ENCODE measurements at places on chromosomes 5 and 9.

DNA sequence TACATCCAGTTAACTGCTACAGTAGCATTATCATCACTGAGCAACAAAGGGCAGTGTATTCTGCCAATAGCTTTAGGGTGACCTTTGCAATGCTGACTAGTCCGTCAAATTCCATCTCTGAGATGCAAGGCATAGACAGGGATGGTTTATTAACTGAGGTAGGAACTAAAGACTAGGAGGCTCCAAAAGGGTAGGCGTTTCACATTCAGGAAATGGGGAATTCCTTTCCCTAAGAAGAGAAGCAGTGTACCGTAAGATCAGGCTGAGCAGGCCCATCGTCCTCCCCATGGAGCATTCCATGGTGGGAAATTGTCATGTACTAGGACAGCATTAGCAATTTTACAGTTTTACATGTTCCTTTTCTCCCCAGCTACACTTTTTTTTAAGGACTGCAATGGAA, 157.7 kb downstream of the BNC2 start:
- H3K27me3 ChIP-seq, result no peaks in the 10 kb centered on the region
- DNase-seq, result no peak
- H3K36me3 ChIP-seq, result no peaks in the 10 kb centered on the region
- H3K4me1 ChIP-seq, result peaks cover 4% of the 10 kb centered on the region

DNA sequence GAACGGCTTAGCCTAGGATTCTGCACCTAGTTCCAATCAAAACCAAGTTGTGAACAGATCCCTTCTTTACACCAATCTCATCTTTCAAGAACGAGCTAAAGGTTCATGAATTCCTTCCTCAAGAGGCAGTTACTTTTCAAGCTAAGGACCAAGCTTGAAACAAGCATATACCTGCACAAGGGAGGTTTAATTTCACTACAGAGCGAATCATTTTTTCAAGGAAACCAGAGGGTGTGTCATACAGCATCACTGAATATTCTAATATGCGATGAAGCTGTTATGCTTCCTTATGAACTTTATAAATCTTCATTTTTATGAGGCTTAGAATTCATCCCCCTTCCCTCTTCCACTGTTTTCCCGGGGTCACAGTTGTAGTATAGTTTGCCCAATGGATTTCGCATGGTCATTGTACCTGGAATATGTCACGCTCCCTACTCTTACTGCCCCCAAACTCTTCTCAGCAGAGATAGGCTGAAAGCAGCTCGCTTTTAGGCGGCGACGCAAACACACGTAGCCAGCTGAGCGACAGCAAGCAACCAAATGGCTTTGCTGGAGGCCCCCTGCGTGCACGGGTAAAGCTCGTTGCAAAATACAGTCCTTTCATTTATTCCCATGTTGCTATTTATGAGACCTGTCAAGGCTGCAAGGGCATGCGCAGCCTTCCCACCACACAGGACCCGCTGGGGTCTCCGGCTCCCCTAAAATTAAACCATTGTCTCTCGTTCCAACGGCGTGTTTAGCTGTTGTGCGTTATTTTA, 832 bp downstream of the LMBRD2 start:
- H3K27me3 ChIP-seq, result no peaks in the 10 kb centered on the region
- no peak for DNase-seq
- H3K36me3 ChIP-seq, result peaks cover 3% of the 10 kb centered on the region
- peaks cover 13% of the 10 kb centered on the region for H3K4me1 ChIP-seq
- peak overlapping the region; percentile 60 for H3K27ac ChIP-seq

DNA sequence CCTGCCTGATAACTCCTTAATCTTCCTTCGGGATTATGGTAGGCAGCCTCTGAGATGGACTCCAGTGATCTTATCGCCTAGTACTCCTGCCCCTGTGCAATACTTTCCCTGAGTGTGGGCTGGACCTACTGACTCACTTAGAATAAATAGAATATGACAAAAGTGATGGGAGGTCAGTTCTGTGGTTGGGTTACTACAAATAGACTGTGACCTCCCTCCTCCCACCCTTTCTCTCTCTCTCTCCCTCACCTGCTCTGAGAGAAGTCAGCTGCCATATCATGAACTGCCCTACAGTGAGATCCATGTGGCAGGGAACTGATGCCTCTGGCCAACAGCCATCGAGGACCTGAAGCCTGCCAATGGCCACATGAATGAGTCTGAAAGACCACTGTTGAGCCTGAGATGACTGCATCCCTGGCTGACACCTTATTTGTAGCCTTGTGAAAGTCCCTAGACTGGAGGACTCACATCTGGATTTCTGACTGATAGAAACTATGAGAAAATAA, 31.7 kb downstream of the NRG2 start:
- DNase-seq, result no peak
- no peaks in the 10 kb centered on the region for H3K4me1 ChIP-seq
- peaks cover 7% of the 10 kb centered on the region for H3K27me3 ChIP-seq
- no peak overlapping the region for H3K27ac ChIP-seq

GRCh38 chr5:144206141-144206540, 35.5 kb downstream of the KCTD16 start:
- no peak overlapping the region for H3K4me3 ChIP-seq
- peaks cover 30% of the 10 kb centered on the region for H3K27me3 ChIP-seq
- H3K27ac ChIP-seq, result no peak overlapping the region
- DNase-seq, result no peak
- no peaks in the 10 kb centered on the region for H3K4me1 ChIP-seq

GRCh38 chr5:38257308-38258041, 884 bp upstream of the EGFLAM start:
- H3K4me3 ChIP-seq, result no peak overlapping the region
- H3K27me3 ChIP-seq, result peaks cover 55% of the 10 kb centered on the region
- no peaks in the 10 kb centered on the region for H3K4me1 ChIP-seq
- no peak for DNase-seq

GRCh38 chr9:76772686-76773445, 8.6 kb downstream of the PCA3 start:
- H3K27ac ChIP-seq, result no peak overlapping the region
- no peaks in the 10 kb centered on the region for H3K27me3 ChIP-seq
- no peak overlapping the region for H3K4me3 ChIP-seq
- no peak for DNase-seq
- H3K4me1 ChIP-seq, result no peaks in the 10 kb centered on the region

- no peaks in the 10 kb centered on the region for H3K36me3 ChIP-seq
- H3K27ac ChIP-seq, result no peak overlapping the region
- no peaks in the 10 kb centered on the region for H3K27me3 ChIP-seq
- no peak for DNase-seq
These were observed 409.5 kb downstream of the MAT2B start for GRCh38 chr5:163914910-163915309.

GRCh38 chr5:100708645-100709171, 173.5 kb downstream of the FAM174A start:
- no peaks in the 10 kb centered on the region for H3K36me3 ChIP-seq
- H3K27me3 ChIP-seq, result no peaks in the 10 kb centered on the region
- H3K4me1 ChIP-seq, result no peaks in the 10 kb centered on the region
- DNase-seq, result no peak

GRCh38 chr9:123832176-123832575, 97.8 kb downstream of the DENND1A start:
- H3K27ac ChIP-seq, result no peak overlapping the region
- H3K4me1 ChIP-seq, result no peaks in the 10 kb centered on the region
- H3K4me3 ChIP-seq, result no peak overlapping the region

Measured in keratinocyte (primary cell).